GM23248 (cell line): ENCODE measurements at places on chromosomes 3 and 15.
A peak's percentile ranks its signal among the peaks of the same experiment; 100 is the strongest.

- no peak for DNase-seq
These were observed 25.6 kb downstream of the TPM1 start for GRCh38 chr15:63067976-63068743.

DNA sequence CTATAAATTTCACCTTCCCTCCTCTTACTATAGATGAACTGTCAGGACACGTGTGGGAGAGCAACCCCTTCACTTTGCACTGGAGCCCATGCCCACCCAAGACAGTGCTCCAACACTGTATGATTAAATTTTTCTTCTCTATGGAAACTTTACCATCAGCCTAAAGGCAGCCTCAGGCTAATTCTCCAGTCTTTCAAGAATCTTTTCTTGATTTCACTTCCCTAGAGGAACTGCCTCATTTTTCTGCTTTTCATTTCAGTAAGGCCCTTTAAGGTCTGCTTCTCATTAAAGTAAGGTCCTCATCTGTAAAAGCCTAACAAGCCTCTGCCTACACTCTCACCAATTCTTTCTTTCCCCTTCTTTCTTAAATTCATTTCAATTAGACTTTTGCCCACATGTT lies 137.3 kb downstream of the KCNMB2 start:
- DNase-seq: no peak

- DNase-seq: peak; percentile 67
These were observed 102.2 kb downstream of the ABI3BP start for GRCh38 chr3:100891033-100891432.

DNA sequence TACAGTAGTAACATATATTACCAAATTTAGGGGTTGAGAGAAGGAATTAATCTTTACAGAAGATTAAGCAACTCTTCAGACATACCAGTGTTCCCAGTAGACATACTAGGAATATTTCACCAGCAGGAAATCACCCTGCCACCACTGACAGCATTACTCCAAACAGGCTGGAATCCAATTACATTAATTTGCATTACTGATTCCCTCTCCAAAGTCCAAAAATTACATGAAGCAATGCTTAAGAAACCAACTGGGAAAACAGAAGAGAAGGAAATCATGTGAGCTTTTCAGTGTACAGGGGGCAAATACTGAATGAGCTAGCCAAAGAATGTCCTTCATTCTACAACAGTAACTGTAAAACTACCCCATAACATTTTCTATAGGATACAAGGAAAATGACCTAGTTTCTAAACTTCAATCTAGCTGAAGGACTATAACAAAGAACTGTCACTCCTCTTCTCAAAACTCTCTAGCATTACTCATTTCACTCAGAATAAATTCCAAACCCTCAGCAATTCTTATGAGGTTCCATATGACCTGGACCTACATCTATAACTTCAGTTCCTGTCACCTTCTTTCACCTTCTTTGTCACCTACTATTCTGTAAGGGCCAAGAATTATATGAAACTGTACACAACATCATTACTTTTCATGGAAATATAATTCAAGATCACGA lies 72.7 kb downstream of the INO80 start:
- peak; percentile 63 for DNase-seq

- DNase-seq: no peak
These were observed 45.7 kb downstream of the TGM4 start for GRCh38 chr3:44920081-44920480.

- DNase-seq: peak; percentile 58
These were observed 768 bp downstream of the AAGAB start for GRCh38 chr15:67253549-67254237.

GRCh38 chr3:172859041-172859440 lies 108.5 kb downstream of the ECT2 start:
- DNase-seq: no peak

DNA sequence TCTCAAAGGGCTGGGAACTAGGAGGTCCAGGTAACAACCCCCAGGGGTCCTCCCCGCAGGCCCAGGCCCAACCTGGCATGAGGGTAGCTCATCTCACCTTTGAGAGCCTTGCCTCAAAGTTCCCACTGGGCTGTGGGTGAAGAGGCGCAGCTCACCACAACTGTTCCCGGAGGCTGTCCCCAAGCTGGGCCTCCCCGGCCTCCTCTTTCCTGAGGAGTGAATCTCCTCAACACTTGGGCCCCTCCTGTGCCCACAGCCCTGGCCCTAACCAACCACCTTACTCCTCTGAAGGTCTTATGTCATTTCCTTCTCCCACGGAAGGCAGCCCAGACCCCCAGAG lies 27.5 kb upstream of the CORO2B start:
- no peak for DNase-seq

DNA sequence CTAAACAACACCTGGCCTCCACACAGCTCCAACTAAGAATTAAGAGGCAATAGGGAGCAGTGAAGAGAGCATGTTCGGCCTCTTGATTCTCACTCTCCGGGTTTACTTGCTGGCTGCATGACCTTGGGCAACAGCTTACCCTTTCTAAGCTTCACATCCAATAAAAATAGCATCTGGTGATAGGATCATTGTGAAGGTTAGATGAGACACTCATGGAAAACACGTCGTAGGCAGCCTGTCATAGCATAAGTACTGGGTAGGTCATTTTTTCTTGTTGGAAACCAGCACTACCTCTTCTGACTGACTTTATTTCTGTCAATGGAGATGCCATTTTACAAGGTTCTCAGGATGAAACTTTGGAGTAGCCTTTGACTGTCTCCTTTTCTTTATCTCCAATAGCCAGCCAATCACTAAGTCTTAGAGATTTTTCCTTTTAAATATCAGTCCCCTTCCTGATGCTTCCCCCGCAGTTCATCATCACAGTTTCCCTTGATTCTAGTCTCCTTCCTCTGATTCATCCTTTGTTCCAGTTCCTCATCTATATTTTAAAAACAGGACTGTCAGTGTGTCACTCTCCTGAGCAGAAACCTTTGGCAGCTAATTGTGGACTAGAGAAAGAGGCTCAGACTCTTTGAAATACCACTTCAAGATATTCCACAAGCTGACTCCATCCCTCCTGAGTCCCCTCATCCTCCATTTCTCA lies 271.5 kb downstream of the SLC9A9 start:
- no peak for DNase-seq

DNA sequence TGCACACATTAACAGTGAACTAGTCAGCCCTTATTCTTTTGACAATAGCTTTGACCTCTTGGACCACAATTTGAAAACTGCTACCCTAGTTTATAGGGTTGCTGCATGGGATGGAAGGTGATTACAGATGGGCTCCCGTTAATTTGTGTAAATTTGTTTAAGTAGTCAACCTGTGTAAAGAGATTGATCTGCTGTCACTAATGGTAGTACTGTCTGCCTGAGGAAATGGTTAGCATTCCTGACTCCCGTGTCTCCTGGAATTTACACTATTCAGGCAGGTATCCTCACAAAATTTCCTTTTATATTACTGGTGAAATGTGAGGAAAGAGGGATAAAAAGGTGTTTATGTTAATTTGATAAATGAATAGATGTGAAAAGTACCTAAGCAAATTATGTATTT lies 15.3 kb upstream of the EBLN2 start:
- no peak for DNase-seq

DNA sequence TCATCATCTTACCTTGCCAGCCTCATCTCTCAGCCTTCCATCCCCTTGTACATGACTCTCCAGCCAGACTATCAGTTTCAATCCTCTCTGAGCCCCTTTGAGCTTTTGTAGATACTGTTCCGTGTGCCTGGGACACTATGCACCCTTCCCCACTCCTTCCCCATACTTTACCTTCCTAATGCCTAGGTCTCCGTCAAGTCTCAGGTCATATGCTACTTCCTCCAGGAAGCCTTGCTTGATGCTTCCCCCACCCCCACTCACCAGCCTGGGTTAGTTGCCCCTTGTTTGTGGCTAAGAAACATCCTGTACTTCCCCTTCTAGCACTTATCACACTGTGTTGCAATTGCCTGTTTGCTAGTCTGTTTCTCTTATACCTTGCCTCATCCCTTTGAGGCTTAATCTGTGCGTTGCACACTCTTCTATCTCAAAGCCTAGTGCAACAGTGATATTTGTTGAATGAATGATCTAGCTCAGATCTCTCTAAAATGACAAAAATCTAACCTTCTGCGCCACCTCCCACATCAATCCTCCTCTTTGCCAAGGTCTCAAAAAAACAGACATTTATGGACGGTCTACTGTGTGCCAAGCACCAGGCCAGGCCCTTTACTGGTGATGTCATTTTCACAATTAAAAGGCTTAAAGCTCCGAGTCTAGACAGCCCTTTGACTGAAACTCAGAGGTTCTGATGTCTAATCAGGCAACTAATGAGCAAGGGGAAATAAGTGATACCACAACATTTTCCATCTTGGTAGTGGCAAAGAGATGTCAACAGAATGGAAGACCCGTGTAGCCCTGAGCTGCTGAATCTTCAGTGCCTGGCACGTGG lies 6.5 kb upstream of the USP3 start:
- DNase-seq: no peak

DNA sequence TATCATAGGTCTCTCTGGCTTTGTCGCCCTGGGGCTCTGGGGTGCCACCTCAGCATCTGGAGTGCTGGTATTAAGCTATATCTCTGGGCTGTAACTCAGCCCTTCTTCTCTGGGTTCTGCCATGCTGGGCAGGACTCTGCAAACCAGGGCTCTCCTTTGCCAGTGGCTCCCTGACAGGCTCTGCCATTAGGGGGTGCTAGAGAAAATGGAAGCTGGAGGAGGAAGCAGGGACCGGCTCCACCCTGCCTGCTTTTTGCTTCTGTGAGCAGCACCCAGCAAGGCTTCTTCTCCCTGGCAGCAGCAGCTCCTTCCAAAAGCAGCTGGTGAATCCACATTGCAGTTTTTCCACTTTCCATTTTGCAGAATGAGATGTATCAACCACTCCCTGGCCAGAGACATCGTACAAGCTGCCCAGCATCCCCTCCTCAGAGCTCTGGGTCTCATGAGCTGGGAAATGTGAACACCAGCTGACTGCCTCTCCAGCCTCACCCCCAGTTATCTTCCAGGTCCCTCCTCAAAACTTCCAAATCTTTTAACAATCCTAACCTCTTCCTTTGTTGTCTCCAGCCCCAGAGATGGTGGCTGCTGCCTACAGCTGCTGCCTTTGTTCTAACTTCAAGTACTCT lies 165.0 kb downstream of the ABHD5 start:
- DNase-seq: peak; percentile 79

- DNase-seq: peak; percentile 78
These were observed 223.2 kb downstream of the MTHFS start for GRCh38 chr15:79673416-79674123.
